ENCODE measurements at places on chromosomes 7 and 10.
A peak's percentile ranks its signal among the peaks of the same experiment; 100 is the strongest.

DNA sequence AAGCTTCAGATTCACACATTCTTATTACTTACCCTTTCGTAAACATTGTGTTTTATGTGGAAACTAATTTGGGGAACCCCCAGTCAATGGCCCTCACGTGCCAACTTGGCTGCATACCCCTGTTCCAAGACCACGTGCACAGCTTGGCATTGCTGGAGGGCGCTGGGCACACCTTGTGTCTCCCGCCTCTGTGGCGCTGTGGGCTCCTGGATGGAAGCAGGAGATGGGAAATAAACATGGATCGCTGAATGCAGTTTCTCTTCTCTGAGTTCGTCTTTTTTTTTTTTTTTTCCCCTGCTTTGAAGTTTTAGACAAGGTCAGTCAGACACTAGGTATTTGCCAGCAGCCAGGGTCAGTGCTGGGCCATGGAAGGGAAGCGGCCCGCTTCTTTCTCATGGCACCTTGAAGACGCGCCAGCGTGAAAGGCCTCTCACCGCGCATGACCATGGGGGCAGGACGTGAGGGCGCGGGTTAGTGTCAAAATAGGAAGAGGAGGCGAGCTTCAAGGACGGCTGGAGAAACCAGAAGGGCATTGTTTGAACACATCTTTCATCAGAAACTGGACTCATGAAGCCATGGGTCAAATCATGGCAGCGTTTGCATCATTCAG, 27.3 kb downstream of the BNIP3 start:
- no peak for DNase-seq

- no peak for DNase-seq
These were observed 121.5 kb upstream of the SH2B2 start for GRCh38 chr7:102165136-102165535.

DNA sequence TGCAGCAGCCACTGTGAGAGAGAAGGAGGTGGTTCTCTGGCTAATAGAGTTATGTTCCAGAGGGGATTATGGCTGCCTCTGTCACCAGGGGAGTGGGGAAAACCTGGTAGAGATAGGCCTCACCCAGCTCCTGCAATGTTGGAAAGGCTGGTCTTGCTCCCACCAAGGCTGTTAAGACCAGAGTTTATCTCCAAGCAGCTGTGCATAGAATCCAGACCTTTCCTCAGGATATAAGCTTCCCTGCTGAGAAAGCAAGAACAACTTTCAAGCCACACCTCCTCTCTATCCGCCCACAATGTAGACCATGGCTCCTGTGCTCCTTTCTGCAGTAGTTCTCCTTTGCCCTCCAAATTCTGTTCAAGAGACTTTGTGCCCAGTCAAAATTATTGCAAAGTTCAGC, 1375.4 kb downstream of the REEP3 start:
- no peak for DNase-seq

GRCh38 chr10:129950676-129951075, 13.4 kb downstream of the EBF3 start:
- DNase-seq: no peak

GRCh38 chr7:40799-41750, 151.3 kb upstream of the FAM20C start:
- DNase-seq: no peak

GRCh38 chr7:69301253-69301652, 297.0 kb upstream of the AUTS2 start:
- DNase-seq: no peak

DNA sequence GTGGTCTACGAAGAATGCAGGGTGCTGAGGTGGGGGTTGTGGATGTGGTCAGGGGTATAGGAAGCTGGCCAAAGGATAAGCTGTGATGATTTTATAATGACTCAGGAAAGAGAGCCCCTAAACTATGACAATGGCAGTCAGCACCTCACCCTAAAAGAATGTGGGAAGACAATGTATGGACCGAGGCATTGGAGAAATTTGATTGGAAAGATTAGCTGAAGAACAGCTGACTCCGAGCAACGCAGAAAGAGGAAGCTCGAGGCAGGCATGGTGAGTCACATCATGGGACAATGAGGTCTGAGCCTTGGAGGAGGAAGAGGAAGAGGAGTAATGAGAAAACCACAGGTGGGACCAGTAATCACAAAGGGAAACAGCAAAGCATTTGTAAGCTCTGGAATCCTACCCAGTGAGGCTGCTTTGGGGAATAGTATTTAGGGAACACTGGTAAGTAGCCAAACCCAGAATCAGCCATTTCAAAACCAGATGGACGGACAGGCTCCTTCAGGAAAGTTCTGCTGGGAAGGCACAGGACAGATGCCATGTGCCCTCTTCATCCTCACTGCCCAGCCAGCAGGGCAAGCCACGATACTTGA, 295.4 kb downstream of the PRPF18 start:
- peak; percentile 71 for DNase-seq

DNA sequence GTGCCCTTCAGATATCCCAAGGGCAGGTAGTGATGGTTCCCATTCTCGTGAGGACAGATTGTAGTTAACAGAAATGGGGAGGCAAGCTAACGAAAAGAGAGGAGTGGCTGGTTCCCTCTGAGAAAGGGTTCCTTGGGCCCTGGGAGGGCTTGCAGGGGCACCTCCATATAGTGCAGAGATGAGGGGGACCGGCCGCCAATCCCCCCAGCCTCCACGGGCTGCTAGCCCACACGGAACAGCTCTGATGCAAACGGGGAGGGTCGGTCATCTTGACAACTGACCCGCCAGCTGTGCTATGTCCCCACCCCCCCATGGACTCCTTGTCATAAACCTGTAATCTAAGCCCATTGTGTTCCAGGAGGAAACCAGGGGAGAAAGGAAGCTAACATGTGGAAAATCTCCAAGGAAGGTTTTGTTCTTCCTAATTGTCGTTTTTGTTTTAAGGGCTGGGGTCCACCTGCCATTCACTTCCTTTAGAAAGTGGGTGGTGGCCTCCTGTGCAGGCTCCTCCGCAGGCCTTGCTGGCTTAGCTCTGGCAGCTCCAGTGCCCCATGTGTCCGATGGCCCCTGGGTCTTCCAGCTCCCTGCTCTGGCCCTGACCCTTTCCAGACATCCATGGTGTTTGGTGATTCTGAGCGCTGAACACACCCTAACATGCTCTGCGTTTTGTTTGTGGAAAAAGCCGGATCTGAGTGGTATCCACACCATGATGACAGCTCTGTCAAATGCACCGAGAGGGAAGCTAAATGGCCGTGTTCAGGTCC, 15.9 kb downstream of the ADCY1 start:
- no peak for DNase-seq

DNA sequence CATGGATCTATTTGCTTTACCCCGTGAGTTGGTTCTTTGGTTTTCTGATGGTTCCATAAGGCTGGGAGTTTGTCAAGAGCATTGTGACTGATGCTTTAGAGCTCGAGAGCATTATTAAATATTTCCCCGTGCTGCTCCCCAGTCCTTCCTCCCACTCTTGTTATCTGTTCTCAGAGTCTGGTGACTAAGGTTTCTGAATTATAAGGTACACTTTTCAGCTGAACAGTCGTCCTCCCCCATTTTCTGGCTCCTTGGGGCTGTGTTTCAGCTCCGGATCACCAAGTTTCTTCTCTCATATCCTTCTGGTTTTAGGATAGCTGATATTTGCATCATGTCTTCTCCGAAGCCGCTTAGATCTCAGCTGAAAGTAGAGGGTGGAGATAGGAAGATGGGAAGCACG, 57.8 kb upstream of the CACNB2 start:
- no peak for DNase-seq

DNA sequence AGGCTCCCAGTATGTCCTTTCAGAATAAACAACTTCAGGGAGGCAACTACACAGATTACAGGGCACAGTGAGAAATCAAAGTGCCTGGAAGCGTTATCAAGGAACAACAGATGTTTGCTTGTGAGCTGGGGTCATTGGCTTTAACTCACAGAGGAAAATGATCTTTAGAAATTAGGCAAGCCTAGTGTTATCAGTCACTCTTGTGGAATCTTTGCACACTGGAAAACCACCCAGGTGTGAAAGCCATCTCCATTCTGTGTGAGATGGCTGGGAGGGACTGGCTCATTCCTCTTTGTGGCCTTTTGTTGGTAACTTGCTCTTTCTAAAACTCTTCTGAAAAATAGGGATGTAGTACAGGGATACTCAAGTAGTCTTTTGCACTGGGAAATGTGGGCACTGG, 716.0 kb downstream of the XPNPEP1 start:
- no peak for DNase-seq

DNA sequence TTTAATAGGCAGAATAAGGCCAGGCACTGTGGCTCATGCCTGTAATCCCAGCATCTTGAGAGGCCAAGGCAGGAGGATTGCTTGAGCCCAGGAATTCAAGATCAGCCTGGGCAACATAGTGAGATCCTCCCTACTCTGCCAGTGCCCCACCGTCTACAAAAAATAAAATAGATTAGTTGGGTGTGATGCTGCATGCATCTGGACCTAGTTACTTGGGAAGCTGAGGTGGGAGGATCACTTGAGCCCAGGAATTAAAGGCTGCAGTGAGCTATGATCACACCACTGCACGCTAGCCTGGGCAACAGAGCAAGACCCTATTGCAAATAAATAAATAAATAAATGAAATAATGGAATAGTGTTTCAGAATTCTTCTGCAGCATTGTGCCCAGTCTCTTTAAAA, 16.2 kb downstream of the FAM200A start:
- no peak for DNase-seq

- DNase-seq: no peak
These were observed 134.6 kb downstream of the FAM204A start for GRCh38 chr10:118207470-118208007.

- DNase-seq: no peak
These were observed 79.3 kb upstream of the NANOS1 start for GRCh38 chr10:118950190-118950680.

DNA sequence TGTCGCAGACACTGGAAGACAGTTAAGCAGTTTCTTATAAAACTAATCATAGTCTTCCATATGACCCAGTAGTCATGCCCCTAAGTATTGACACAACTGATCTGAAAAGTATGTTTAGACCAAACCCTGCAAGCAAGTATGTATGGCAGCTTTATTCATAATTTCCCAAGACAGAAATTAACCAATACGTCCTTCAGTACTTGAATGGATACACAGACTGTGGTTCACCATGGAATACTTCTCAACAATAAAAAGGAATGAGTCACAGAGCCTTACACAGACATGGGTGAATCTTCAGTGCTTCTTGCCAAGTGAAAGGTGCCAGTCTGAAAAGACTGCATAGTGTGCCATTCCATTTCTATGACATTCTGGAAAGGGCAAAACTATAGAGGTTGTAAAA, 50.2 kb upstream of the AKR1E2 start:
- DNase-seq: peak; percentile 69

- DNase-seq: peak; percentile 57
These were observed at the start of gene SAMD9 for GRCh38 chr7:93117852-93118530. TSS of gene SAMD9 (minus strand) at chr7:93117979. CDS start at chr7:93106097, 11,882 bp downstream.

GRCh38 chr7:106964466-106964865, 80.0 kb upstream of the PRKAR2B start:
- no peak for DNase-seq

DNA sequence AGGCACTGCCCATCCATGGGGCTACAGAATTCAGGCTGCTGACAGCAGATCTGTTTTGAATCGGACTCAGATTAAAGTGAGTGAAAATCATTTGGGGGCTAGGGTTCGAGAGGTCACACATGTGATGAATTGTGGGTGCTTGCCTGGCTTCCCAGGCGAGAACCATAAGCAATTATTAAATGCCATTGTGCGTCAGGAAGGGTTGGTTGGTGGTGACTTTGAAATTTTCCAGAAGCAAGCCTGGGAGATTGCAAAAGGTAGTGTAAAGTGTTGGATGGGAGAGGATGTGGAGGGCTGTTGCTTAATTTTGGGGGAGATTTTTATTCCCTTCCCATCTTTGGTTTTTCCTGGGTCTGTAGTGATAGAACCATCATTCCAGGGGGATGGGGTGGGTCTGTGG, 34.6 kb downstream of the LRMDA start:
- DNase-seq: no peak

- DNase-seq: peak; percentile 46
These were observed 78.1 kb downstream of the TPST1 start for GRCh38 chr7:66283003-66283920.

- DNase-seq: peak; percentile 51
These were observed 43.0 kb upstream of the NMT2 start for GRCh38 chr10:15211464-15211979.

GRCh38 chr10:58373442-58373827, 11.8 kb upstream of the TFAM start:
- DNase-seq: no peak

DNA sequence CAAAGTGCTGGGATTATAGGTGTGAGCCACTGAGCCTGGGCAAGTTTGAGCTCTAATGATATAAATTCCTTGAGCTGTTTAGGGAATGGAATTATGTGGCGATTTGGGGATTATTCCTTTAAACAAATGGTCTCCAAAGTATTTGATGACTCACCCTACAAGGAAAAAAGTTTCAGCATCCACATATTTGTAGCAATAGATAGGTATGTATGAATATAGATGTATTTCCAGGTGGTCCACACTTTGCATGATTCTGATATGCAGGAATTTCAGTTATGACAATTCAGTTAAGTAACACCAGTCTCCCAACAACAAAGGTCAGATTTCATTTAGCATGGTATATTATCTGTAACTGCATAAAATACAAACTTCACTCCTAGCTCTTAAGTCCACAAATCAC, 92.2 kb downstream of the ZNF248 start:
- DNase-seq: no peak

GRCh38 chr10:92356041-92356440, 65.1 kb downstream of the MARCHF5 start:
- DNase-seq: no peak

- no peak for DNase-seq
These were observed 52.2 kb downstream of the FZD1 start for GRCh38 chr7:91316426-91316825.

DNA sequence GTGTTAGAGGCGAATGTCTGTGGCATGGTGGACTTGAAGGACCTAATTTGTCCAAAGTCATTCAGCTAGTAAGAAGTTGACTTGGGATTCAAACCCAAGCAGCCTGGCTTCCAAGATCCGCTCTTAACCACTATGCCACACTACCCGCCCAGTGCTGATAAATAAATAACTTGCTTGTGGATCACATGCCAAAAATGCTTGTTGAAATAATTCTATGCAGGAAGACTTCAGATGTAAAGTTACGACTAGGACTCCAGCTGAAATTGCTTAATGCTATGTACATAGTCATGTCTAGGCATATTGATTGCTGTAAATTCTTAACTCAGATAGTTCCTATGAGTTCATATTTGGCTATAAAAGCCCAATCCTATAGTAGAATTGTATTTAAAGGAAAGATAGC, 76.0 kb downstream of the PLXDC2 start:
- DNase-seq: no peak

GRCh38 chr7:100674411-100675104, 1.0 kb downstream of the GNB2 start:
- DNase-seq: no peak

DNA sequence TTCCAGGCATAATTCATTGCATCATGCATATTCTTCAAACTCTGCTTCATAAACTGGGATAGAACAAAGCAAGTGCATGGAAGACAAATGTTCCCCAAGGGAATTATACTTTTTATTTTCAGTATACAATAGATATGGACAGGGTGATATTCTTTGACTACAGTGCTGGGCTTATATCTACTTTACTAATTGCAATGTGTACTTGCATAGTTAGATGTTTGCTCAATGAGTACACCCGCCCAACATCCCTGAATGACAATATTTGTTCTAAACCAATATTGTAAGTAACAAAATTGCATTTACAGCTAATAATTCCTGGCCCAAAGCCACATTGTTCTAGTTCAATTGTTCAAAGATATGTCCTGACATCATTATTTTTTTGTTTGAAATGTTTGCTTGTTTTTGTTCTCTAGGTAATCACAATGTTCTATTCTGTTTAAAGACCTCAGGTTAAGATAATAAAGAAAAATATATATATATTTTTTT, 171.4 kb downstream of the PTN start:
- no peak for DNase-seq

- no peak for DNase-seq
These were observed 287.4 kb downstream of the SKIDA1 start for GRCh38 chr10:21238044-21238443.

- DNase-seq: no peak
These were observed 31.5 kb downstream of the FGFR2 start for GRCh38 chr10:121566755-121567154.

Measured in AG09309 (cell line).